ENCODE measurements at places on chromosomes 1 and 21. TPM values are rescaled to one million over a fixed set of nuclear protein-coding genes. Genes with fewer than 3 reads are reported as not detected.
A peak's percentile ranks its signal among the peaks of the same experiment; 100 is the strongest.

Gene SPOCD1
- total RNA-seq: 16.4 TPM

Gene CCDC30
- total RNA-seq: 0.10 TPM

DNA sequence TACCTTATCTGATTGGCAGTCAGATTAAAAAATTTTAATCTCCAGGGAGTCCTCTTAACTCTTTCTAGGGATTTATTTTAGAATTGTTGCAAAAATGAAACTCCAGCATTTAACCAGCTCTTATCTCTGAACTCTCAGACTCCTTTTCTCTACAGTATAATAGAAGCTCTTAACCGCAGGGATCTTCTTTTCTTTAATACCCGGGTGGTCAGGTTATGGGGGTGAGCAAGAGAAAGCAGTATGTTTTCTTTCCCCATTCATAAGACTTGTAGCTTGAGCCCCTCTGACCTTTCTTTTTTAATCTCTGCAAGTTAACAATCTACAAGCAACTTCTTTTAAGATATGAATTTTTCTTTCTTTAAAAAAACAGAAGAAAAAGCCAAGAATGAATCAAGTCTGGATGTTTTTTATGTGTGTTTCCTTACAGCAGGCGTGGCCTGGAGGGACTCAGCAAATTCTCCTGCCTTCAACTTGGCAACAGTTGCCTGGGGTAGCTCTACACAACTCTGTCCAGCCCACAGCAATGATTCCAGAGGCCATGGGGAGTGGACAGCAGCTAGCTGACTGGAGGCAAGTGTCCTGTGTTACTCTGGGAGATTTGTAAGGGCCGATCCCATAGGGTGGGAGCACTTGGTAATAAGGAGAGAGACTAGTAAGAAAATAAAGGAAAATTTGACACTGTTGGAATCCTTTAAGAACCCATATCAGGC lies 13.4 kb upstream of the OLFML3 start:
- no peak for DNase-seq

- DNase-seq: no peak
These were observed 26.9 kb downstream of the NENF start for GRCh38 chr1:212459656-212460055.

- DNase-seq: peak; percentile 72
These were observed 80.6 kb downstream of the NAV1 start for GRCh38 chr1:201619513-201619912.

DNA sequence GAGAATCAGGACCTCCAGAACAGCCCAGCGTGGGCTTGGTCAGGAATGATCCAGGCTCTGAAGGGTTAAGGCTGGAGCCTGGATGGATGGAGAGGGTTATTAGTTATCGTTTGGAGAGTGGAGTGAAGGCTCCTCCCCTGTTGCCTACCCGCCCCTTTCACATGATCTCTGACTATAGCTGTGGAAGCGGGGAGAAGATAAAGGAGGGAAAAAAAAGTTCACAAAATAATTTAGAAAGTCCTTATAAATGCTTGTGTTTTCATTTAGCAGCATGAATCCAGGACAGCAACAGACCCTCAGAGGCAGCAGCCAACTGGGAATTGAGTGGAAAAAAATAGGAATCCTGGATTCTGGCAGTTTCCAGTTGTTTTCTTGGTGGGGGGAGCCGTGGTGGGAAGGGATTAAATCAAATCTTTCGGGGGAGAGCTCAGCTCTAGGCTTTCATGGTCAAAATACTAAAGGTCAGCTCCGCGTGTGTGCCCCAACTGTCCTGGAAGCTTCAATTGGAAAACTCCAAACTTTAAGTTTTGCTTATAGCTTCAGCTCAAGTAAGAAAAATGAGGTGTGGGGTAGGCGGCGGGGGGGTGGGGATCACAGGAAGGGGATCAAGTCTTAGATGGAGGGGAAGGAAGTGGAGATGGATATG lies 595 bp upstream of the DDR2 start:
- peak; percentile 80 for DNase-seq

GRCh38 chr1:16204634-16205333 lies 7.7 kb downstream of the ARHGEF19 start:
- no peak for DNase-seq

- DNase-seq: peak; percentile 83
These were observed 21.8 kb downstream of the MIS18A start for GRCh38 chr21:32256873-32257620.
